ENCODE measurements at places on chromosomes 11 and 22.
A peak's percentile ranks its signal among the peaks of the same experiment; 100 is the strongest.

- DNase-seq = peak; percentile 72
These were observed 583 bp downstream of the TAF1D start for GRCh38 chr11:93740730-93741093.

DNA sequence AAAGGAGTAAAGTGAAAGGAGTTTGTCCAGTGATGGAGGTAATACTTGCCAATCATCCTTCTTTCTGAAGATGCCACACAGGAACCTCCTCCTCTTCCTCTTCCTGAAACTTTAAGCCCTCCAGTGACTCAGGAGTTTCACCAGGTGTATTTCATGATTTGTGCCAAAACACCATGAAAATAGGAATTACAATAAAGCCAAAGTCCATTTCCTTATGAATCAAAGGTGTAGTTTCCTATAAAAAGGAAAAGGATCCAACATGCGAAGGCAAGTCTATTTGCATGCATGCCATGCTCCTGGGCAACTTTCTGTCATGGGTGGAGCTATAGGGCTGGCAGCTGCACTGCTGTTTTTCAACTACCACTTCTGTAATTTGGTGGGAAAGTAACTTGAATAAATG lies 9.8 kb upstream of the POU2AF1 start:
- no peak for DNase-seq

DNA sequence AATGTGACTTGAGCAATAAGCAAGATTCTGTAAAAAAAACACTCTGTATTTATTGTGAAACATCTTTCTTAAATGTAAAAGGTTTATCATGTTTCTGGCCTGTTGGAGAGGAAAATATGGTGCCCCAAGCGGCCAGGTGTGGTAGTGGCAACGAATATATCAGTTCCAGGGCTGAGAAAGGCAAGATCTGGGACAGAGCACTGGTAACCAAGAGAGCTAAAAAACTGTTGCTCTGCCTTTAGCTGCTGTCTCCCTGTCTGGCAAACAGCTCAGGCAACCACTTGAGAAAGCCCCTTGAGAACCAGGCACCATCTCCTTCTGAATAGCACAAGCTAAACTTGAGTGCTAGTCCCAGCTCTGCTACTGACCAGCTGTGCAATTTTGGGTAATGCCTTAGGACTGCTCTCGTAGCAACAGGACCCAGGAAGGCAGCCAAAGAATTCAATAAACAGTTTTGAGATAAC lies 129.9 kb downstream of the KCNC1 start:
- peak; percentile 44 for DNase-seq

DNA sequence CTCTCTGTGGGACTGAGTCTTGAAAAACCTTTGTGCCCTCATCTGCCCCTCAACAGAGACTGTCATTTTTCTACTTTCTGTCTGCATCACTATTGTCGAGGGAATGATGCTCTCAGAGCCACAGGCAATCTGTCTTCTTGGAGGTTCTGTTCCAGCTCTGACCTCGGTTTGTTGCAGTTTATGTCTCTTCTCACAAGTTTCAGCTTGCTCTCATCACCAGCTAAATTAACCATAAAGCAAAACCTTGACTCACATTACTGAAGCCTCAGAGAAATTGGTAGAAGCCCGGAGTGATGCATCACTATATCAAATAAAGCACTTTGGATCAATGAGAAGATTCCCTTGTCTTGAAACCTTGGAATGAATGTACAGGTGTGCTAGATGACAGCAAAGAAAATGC lies 60.6 kb upstream of the BLID start:
- DNase-seq = no peak

DNA sequence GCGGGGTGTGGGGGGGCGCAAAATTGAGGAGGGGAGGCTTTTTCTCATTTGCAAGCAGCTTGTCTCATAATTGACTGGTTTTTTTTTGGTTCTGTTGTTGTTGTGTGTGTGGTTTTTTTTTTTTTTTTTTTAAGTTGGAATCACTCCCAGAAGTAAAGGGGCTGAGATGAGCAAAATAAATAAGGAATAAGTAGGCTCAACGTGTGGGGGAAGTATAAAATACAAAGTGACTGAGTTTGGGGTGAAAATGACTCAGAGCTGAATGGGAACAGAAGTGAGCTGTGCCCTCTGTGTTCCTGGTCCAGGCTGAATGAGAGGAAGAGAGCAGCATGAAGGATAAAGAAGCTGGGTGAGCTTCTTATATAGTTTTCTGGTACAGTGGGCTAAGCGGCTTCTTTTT lies 90.0 kb downstream of the GRIK4 start:
- no peak for DNase-seq

GRCh38 chr11:117514256-117514655 lies 186.6 kb downstream of the CEP164 start:
- DNase-seq = no peak

GRCh38 chr11:99822846-99823565 lies 802.3 kb downstream of the CNTN5 start:
- no peak for DNase-seq

GRCh38 chr22:39216143-39216490 lies 28.7 kb downstream of the PDGFB start:
- DNase-seq = no peak

- DNase-seq = peak; percentile 63
These were observed 84.2 kb downstream of the ZNF280B start for GRCh38 chr22:22424210-22424800.

- DNase-seq = no peak
These were observed 136.4 kb downstream of the SLC17A6 start for GRCh38 chr11:22474616-22475015.

DNA sequence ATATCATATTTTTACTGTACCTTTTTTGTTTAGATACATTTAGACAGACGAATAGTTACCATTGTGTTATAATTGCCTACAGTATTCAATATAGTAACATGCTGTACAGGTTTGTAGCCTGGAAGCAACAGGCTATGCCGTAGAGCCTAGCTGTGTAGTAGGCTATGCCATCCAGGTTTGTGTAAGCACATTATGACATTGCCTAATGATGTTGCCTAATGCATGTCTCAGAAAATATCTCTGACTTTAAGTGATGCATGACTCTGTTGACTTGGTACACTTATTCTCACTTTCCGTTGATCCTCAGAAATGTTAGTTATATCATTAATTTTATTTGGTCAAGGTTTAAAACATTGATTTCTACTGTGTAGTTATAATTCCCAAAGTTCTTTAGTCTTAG lies 39.9 kb downstream of the OR2AT4 start:
- no peak for DNase-seq

DNA sequence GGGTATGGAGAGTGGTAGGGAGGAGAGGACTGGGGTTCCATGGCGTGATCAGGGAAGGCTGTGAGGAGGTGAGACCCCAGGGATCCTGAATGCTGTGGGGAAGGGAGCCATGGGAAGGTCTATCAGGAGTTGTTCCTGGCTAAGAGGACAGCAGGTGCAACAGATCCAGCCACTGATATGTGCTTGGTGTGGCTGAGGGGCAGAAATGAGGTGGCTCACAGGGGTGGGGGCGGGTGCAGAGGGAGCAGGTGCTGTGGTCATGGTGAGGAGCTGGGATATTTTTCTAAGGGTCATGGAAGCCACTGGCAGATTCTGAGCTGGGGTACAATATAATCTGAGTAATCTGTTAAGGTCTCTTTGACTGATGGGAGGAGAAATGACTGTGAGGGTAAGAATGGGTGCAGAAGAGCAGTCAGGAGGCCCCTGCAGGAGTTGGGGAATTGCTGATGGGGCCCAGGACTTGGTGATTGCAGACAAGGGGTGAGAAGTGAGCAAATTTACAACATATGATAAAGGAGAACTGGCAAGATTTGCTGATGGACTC lies 31.3 kb upstream of the DMC1 start:
- DNase-seq = no peak

DNA sequence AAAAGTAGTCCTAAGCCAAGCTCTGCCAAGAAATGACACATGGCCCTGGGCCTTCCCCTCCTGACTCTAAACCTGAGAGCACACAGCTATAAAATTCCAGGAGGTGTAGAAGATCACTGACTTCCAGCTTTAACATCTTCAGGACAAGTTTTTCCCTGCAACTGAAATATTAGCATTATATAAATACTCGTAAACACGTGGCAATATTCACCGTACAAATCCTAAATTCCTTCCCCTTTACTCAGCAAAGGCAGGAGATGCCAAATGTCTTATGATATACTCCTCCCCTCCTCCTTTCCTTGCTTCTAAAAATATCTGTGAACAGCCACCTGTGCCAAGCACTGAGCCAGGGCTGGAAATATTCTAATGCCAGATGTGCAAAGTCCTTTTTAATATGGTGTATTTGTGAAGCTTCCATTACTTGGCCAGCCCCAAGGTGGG lies 194.0 kb downstream of the LARGE1 start:
- DNase-seq = no peak

- DNase-seq = peak; percentile 82
These were observed 615.4 kb upstream of the B3GAT1 start for GRCh38 chr11:135027461-135027860.

DNA sequence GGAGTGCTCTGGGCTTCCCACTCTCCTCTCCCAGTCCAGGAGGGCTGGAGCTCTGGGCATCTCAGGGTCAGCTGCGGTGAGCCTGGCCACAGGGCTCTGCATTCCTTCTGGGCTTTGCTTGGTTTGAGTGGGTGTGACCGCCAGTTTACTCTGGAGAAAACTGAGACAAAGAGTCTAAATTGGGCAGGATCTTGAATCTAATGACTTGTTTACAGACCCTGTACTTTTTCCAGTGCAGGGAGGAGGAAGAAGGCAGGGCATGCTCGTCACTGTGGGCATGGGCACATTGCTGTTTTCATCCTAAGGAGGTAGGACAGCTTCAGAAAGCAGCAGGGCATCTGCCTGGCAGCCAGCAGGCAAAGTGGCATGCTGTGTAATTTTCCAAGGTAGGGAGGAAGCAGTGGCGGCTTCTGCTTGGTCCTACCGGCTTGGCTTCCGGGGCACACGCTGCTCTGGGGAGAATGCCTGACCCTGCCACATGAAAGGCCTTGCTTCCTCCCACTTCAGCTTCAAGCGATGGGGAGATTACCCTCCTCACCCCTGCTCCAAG lies 22.9 kb downstream of the FLI1 start:
- peak; percentile 27 for DNase-seq

DNA sequence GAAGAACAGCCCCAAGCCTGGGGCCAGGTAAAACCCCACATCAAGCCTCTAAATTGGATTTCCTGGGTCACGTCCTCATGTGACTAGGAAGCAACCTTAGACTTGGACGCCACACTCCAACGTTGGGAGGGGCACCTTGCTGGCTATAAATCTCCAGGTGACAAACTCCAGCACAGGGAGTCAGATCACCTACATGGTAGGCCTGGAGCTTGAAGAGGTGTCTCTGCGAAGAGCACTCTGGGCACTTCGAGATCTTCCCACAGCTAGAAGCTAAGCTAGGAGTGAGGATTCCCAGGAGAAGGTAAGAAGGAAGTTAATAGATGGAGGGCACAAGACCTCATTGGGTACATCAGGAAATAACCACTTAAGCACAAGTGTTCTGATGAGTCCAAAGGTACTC lies 77.1 kb upstream of the GNAZ start:
- DNase-seq = no peak

GRCh38 chr22:23264610-23265367 lies 84.5 kb downstream of the BCR start:
- DNase-seq = no peak

GRCh38 chr11:86176165-86176884 lies 68.2 kb upstream of the EED start:
- no peak for DNase-seq

DNA sequence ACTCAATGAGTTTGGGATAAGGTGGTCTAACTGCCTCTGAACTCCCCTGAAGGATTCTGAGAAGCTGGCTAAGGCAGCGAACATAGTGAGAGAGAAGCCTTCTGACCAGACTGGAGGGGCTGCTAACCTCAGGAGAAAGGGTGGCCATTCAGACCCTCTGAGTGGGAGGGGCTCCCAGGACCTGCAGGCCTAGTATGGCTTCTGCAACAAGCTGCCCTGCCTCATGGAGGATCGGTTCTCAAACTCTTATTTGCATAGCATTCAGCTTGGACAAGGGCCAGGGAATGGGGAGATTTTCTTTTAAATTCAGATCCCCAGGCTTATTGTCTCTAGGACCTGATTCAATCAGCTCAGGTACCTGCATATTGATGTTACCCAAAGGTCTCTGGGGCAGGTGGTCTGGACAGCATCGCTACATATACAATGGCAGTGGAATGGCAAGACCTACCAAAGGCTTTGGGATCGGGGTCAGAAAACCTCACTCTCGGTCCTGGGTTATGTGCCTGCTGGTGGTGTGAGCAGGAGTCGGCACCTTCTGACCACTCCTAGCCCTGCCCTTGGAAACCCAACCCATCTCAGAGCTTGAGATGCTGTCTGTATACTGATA lies 599.1 kb downstream of the BRD1 start:
- DNase-seq = no peak

DNA sequence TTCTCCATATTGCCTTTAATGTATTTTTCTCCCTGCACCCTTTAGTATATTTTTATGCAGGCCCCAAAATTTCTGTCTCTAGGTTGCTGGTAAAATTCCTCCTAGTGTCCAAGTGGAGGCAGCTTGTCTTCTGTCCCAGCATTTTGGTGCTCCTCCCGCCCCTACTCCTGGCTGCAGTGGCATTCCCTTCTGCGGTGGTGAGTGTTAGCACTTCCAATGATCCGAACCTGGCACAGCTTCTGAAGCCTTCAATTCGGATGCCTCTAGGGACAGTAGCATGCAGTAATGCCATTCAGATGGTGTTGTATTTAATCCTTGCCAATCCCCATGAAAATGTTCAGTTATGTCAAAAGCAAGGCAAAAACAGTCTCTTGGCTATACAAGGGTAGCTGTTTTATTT lies 5.9 kb downstream of the YWHAH start:
- no peak for DNase-seq

DNA sequence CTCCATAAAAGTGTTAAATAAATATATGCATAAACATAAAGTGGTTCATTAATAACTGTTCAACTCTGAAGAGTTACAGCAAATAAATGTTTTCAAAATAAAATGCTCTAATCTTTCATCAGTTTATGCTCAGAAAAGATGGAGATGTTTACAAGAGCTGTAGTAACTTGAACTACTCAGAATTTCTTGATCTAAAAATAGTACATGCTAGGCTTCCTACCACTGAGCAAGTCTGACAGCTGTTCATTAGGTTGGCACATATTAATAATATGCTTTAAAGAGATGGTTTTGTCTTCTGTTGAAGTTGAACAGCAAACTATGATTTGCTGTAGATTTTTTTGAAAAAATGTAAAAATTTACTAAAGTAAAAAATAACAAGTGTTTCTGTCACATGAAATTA lies 10.8 kb upstream of the SLN start:
- no peak for DNase-seq

- no peak for DNase-seq
These were observed 51.2 kb downstream of the NECTIN1 start for GRCh38 chr11:119677840-119678239.

GRCh38 chr11:67280341-67280787 lies 8.7 kb upstream of the ANKRD13D start:
- DNase-seq = no peak

DNA sequence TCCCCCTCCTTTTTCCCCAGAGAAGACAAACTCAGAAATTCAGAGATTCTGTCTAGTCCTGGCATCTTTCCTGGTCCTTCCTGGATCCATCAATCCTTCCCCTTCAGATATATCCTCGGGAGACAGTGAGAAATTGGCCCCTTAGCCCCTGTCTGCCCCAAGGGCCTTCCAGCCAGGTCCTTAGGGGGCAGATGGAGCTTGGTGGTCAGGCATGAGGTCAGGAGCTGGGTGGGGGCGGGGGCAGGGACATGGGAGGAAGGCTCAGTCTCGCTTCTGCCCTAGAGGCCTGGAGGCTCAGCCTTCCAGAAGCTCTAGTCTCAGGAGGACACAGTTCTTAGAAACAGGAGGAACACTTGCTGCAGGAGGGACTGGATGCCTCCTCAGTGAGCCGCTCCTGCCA lies 207.7 kb upstream of the TBCEL start:
- no peak for DNase-seq

Measured in neural progenitor cell (in vitro differentiated cells).